ENCODE measurements at places on chromosomes 13 and 19. TPM values are rescaled to one million over a fixed set of nuclear protein-coding genes. Genes with fewer than 3 reads are reported as not detected.

Gene ADM5
- total RNA-seq, result 9.2 TPM

DNA sequence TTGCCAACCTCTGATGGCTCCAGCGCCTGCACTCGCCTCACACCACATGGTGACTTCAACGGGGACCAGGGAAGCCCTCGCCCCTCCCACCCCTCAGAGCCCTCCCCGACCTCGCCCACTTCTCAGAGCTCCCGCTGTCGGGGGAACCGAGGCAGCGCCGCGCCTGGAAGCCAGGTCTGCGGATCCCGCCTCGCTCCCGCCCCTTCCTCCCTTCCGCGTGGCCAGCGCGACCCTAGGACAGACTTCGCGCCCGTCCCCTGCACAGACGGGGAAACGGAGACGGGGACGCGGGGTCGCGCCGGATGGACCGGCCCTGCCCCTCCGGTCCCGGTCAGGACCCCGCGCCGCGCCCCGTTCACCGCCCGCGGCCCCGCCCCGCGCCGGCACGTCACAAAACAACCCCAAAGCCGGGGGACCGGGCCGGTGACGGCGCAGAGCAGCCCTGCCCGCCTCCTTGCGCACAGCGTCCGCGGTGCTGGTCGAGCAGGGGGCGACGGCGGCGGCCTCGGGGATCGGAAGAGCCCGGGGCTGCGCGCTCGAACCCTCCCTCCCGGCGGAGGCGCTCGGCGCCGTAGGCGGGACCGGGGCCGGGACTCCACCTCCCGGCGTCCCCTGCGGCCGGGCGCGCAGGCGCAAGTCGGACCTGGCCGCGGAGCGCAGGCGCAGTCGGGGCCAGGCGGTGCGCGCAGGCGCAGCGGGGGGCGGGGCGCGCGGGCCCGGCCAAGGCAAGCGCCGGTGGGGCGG lies 379 bp upstream of the CDC34 start:
- DNase-seq, result peak; percentile 65

Gene TNFSF11
- total RNA-seq, result not detected

GRCh38 chr13:44125943-44126469 lies 246.3 kb downstream of the LACC1 start:
- DNase-seq, result no peak

- peak; percentile 89 for DNase-seq
These were observed 10.4 kb downstream of the GJB2 start for GRCh38 chr13:20182231-20182846.

DNA sequence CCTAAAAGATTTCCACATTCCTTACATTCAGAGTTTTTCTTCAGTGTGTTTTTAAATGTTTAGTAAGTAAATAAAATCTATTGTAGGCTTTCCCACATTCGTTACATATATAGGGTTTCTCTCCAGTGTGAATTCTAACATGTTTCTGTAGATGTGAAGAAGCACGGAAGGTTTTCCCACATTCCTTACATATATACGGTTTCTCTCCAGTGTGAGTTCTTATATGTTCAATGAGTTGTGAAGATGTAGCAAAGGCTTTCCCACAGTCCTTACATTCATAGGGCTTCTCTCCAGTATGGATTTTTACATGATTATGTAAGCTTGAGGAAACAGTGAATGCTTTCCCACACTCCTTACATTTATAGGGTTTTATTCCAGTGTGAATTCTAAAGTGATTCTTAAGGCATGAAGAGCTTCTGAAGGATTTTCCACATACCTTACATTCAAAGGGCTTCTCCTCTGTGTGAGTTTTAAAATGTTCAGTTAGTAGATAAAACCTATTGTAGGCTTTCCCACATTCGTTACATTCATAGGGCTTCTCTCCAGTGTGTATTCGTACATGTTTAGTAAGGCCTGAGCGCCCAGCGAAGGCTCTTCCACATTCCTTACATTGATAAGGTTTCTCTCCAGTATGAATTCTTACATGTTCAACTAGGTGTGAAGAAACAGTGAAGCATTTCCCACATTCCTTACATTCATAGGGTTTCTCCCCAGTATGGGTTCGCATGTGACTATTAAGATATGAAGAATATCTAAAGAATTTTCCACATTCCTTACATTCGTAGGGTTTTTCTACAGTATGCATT lies 18.2 kb downstream of the ZNF121 start:
- DNase-seq, result no peak

GRCh38 chr13:45537516-45537915 lies 72.8 kb downstream of the COG3 start:
- no peak for DNase-seq

Gene IGFL3
- not detected for total RNA-seq

- DNase-seq, result no peak
These were observed 471.0 kb downstream of the OLFM4 start for GRCh38 chr13:53499576-53500133.

GRCh38 chr13:39886336-39886735 lies 230.9 kb downstream of the COG6 start:
- DNase-seq, result no peak

DNA sequence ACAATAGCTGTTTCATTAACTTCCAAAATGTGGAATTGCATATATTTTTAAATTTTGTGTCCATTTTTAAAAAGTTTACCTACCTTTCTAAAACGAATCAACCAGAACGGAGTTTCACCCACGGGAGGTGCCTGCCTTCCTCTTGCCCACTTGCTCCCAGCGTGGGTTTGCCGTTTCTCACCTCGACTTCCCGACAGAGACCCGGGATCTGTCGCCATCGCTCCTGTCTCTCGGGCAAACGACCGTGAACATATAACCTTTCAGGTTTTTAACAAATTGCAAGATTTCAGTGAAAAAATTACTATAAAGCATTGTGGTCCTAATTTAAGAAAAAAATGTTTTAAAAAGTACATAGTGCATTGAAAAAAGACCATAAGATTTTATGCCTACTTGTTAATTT lies 4.2 kb downstream of the TMEM255B start:
- DNase-seq, result no peak

Gene BCL2L12
- total RNA-seq, result 100 TPM

- no peak for DNase-seq
These were observed 448.9 kb downstream of the PCDH9 start for GRCh38 chr13:66781241-66781640.

DNA sequence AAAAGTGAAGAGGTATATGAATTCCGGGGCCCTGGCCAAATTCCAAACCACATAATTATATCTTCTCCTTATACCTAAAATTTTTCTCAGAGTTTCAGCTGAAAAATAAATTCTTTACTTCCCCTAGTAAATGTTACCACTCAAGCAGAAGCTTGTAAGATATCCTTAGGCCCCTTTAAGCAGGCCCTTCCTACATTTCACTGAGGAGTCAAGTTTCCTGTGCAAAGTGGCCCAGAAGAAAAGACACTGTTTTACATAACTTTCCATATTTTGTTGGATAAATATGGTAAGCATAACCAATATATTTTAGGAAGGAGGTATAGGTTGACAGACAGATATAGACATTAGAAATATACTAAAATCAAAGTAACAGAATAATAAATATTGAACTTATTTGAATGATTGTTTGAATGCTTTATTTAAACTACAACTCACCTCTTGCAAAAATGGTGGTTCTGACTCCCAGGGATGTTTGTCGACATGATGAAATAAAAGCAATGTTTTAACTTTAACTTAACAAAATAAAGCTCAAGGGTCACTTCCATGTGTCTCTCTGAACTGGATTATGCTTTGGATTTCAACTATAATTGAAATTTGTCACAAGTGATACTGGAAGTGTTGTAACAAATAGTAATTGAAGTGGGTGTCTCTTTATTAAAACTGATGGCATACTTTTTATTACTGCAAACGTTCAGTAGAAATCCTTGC lies 141.2 kb downstream of the SPRY2 start:
- no peak for DNase-seq

GRCh38 chr13:30364133-30364532 lies 56.8 kb upstream of the KATNAL1 start:
- DNase-seq, result no peak

DNA sequence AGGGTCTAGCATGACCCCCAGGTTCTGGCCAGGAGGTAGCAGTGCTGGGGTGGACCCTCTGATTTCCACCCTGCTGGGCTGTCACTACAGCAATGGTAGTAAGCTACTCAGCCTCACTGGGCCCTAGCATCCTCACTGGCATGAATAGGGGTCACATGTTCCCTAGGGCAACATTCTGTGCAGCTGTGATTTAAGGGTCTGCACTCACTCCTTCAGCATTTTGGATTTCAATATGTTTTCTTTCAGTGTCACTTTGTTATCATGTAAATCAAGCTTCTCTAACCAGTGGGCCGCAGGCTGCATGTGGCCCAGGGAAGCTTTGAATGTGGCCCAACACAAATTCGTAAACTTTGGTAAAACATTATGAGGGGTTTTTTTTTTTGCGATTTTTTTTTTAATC lies 57.8 kb downstream of the SPATA13 start:
- DNase-seq, result no peak

GRCh38 chr19:15986701-15987100 lies 37.9 kb downstream of the OR10H4 start:
- no peak for DNase-seq

GRCh38 chr13:34294483-34295129 lies 476.7 kb downstream of the RFC3 start:
- DNase-seq, result peak; percentile 20

- no peak for DNase-seq
These were observed 5.7 kb upstream of the SPACA4 start for GRCh38 chr19:48600679-48601417.

Gene SYNGR4
- 1.2 TPM for total RNA-seq

DNA sequence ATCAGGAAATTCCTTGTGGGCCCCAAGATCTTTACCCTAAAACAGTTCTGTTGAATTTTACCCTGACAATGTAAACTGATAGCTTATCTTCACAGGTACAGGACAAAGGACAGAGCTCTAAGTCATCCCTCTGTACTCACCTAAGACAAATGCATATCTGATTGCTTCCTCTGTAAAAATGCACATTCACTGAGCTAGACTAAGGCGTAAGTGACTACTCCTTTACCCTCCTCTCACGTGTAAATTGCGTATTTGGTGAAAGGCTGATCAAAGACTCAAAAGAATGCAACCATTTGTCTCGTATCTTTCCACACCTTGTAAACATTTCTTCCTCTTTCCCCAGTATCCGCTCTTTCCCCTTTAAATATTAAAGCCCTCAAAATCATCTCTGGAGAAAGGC lies 80.6 kb upstream of the LRCH1 start:
- DNase-seq, result no peak

Gene DLL3
- 0.15 TPM for total RNA-seq

Gene NHLRC3
- total RNA-seq, result 13.3 TPM

Data from HT-29 (cell line).